H9 (cell line): ENCODE measurements at places on chromosomes 2 and 18.

DNA sequence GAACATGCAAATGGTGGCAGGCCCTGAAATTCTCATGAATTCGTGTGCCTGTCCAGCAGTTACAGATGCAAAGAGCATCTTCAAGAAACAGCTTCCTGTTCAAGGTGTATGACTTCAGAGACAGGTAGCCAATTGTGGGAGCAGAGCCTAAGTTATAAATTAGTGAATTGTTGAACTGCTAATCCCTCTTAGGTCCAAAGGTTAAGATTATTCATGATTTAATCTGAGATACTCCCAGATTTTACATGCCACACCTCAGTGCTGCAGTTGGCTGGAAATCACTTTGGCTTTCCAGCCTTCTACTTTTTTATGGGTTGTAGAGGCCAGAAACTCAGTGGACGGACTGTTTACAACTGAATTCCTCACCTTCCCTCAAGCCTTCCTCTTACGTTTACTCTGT, 247.8 kb downstream of the AGPS start:
- no peak for DNase-seq

GRCh38 chr2:220227266-220227920, 600.0 kb downstream of the SLC4A3 start:
- DNase-seq: no peak

DNA sequence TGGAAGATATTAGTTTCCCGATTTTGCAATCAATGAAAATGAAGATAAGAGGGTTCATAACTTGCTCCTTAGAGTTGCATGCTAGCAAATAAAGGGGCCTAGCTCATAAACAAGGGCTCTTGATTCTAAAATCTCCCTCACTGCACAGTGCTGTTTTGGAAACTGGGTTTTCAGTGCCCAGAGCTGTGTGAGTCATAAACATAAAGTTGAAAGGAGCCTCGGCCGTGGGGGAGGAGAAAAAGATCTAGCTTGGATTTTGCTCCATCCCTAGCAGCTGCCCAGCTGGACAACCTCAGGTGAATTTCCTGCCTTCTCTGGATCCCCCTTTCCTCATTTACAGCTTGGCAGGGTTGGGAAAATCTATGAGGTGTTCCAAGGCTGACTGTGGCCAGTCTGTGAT, 42.5 kb downstream of the LYPD1 start:
- no peak for DNase-seq

DNA sequence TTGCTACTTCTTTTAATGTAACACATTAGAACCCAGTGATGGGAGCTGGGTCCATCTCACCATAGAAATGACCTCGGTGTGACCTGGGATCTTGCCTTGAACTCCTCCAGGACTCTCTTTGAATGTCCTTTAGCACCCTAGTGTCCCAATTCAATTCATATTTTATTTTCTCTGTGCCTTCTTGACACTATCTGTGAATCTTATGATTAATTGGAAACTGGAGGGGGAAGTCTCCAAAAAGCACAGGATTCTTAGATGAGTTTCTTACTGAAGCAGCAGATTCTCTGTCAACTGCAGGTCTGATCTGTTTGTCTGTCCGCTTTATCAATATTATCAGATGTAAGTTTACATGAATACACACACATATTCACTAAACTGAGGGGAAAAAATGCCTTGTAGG, 470 bp downstream of the DHRS9 start:
- DNase-seq: no peak

GRCh38 chr2:71615767-71616730, 162.7 kb downstream of the DYSF start:
- DNase-seq: peak; percentile 12

- DNase-seq: no peak
Observed at GRCh38 chr2:239233576-239233975, 167.2 kb downstream of the HDAC4 start.

DNA sequence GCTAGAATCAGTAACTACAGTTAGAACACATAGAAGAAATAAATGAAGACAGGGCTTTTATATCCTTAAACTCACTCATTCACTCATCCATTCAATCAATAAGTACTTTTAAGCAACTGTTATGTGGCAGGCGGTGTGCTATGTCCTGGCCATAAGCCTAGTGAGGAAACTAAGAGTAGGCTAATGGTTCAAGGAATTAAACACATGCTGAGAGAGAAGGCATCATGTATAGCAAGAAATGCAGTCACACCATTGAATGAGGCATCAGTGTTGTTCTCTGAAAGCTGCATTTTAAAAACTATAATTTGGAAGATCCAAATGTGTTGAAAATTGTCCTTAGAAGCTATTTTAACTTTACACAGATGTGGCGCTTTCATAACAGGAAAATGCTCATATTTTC, 86.5 kb upstream of the DTNA start:
- DNase-seq: no peak

DNA sequence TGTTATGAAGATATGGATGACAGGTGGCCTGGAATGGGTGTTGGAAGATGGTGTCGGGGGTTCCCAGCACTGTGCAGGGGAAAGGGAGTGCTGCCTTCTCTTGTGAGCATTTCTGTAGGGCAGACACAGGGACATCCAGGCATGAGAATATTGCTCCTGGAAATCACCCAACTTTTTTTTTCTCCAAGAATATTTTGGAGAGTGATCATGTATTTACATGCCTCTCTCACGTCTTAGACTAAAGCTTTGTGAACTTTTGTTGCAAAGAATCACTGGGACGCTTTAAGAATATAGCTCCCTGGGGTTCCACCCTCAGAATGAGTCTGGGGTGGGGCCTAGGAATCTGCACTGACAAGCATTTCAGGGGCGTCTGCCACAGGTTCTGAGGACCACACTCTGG, 68.7 kb downstream of the VWA3B start:
- DNase-seq: peak; percentile 13

DNA sequence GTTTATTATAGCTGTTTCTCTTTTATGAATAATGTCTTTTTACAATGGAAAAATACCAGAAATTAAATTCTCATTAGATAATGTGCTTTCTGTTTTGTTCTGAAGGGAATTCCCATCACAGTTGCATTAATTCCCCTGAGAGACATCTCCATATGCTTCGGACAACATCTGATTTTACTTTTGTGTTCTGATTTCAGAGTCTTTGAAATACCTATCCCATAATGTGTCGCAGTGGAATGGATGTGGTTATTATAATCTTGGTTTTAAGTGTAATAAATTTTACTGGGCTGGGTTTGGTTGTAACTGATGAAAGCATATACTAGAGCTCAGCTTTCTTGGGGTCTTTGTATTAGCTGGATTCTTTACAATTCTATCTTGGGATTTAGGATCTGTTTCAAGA, 12.5 kb downstream of the SPTBN1 start:
- DNase-seq: no peak

DNA sequence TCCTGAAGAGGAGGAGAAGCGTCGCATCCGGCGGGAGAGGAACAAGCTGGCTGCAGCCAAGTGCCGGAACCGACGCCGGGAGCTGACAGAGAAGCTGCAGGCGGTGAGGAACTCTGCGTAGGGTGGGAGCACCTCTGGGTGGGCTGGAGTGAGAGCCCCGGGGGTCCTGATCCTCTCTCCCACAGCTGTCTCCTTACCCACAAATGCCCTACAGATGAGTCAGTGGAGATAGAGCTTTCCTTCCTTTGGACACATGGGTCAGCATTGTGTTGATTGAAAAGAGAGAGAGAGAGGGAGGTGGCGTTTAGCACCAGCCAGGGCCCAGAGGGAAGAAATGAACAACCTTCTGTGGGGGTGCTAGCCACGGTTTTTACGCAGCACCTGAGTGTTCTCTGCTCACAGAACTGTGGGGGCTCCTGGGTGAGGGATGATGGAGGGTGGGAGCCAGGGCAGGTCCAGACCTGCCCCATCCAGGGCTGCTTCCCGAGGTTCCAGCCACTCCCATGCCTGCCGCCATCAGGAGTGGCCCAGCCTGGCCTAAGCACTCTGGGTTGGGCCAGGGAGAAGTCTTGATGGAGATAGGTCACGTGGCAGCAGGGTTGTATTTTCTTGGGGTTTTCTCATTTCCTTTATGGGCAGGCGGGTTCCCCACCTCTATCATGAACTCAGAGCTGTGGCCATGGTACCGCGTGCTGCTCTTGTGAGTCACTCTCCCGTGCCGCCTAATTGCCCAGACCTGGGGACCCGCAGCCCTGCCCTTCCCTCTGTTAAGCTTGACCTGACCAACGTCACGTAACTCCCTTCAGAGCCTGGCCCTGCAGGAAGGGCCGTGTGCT, 16.3 kb downstream of the FOSL2 start:
- DNase-seq: no peak

DNA sequence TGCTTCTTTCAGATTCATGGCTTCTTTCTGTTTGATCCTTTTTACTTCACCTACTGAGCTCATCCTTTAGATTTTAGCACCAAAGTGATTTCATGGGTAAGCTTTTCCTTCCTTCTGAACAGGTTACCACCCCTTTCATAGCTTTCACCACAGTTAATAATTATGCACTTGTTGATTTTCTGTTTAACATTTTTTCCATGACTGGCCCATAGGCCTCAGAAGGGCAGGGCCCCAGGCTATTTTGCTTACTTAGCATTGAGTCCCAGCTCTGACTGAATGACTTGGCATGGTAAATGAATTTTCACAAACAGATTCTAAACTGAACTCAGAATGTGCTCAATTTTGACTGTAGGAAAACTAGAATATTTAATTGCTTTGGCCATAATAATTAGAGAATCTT, 177.0 kb downstream of the GCA start:
- DNase-seq: no peak

- DNase-seq: peak; percentile 29
Observed at GRCh38 chr2:56185101-56185581, 1.4 kb downstream of the CCDC85A start.

GRCh38 chr2:133265432-133265949, 302.8 kb downstream of the NCKAP5 start:
- DNase-seq: peak; percentile 64

- no peak for DNase-seq
Observed at GRCh38 chr2:27184115-27184514, 27.7 kb upstream of the ATRAID start.

GRCh38 chr2:96503637-96504243, 1.4 kb downstream of the NEURL3 start:
- no peak for DNase-seq

- no peak for DNase-seq
Observed at GRCh38 chr2:239303711-239304532, 96.9 kb downstream of the HDAC4 start.

DNA sequence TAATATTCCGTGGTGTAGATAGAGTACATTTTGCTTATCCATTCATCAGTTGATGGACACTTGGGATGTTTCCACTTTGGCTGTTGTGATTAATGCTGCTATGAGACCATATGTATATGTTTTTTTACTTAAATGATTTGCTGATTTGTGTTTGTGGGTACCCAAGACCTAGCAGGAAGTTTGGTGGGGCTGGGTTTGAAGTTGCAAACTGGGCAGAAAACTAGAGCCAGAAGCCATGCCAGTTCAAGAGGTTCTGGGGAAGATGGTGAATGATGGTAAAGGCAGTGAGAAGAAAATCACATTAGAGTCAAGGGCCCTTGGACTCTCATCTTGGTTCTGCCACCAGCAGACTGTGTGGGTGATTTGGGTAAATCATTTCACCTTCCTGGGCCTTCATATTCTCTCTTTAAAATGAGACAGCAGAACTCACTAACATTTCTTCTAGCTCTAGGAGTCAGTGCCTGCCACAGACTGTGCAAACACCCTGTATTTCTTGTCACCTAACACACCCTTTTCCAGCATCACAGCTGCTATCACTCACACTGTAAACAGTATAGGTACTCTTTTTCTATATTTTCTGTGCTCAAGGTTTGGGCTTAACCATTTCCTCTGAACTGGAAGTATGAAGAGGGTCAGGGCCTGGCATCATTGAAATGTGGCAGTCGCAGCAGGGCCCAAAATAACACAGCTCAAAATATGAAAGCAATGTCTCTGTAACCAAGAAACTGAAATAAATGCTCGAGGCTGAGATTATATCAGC, 8.4 kb upstream of the CTLA4 start:
- no peak for DNase-seq

- DNase-seq: no peak
Observed at GRCh38 chr2:99573634-99574251, 83.9 kb upstream of the REV1 start.

- DNase-seq: no peak
Observed at GRCh38 chr18:8196238-8196637, 413.0 kb upstream of the RAB12 start.

DNA sequence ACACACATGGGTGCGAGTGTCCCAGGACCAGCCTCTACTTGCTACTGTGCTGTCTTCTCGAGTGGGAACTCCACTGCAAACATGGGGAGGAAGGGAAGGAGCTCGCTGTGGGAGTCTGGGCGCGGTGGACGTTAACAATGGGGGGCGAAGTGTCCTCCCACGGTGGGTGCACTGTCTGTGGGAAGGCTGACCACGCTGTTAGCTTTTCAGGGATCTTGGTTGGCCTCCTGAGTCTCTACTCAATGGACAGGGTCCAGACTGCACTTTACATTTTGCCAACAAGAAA, 146.7 kb downstream of the MBP start:
- no peak for DNase-seq

DNA sequence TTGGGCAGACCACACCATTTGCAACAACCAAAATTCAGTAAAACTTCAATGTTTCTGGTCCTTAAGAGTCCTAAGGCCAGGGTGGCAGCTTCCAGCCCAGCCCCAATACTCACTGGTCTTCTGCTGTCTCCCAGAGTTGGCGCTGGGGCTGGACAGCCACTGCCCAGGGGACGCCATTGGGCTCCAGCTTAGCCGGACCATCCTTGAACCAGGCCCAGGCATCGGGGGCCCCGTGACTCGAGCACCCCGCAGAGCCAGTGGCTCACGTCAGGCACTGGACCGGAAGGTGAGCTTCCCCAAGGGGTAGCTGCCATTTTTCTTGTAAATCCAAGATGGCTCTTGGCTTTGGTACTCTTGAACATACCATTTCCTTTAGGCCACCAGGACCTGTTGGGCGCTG, 21.8 kb downstream of the SNED1 start:
- DNase-seq: no peak

DNA sequence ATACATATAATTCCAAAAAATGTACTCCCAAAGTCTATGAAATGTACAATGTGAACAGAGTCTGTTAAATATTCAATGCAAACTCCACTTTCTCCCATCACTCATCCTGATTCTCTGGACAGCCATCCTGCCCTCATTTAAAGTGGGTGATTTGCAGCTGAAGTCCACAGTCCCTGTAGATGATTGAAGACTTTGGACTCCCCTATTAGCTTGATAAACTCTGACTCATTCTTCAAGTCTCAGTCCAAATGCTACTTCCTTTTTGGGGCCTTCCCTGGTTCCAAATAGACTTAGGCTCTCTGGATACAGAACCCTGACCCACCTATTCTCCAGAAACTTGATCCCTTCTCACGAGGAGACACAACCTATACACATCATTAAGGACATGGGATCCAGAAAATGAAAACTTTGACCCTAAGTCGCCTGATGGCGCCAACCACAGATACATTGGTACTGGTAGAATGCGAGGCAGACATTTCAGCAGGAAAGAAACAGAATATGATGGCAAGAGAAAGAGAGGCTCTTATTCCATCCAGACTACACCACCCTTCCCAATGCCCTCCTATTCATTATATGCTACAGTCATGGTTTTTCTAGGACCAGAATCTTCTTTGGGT, 122.7 kb downstream of the VIT start:
- DNase-seq: no peak

DNA sequence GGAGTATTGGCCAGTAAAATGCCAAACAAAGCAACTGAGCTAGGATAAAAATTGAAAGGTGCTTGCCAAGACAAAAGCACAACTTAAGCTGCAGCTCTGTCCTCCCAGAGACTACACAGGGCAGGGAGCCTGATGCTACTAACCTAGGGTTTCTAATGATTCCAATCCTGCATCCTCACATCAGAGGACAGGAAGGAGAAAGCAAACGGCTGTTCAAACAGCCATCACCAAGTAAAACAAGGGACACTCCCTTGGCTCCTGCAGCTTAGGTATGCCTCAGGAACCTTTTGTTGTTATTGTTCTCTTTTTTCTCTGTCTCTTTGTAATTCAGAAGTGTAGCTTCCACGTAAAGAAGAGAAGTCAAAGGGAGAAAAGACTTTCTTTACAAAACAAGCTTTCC, 99.5 kb downstream of the TCF4 start:
- DNase-seq: peak; percentile 78
